ENCODE measurements at places on chromosomes 2 and 18. TPM values are rescaled to one million over a fixed set of nuclear protein-coding genes. Genes with fewer than 3 reads are reported as not detected.

The IL36A gene
- polyA plus RNA-seq: not detected

The COL4A4 gene
- 0.46 TPM for polyA plus RNA-seq

The NETO1 gene
- polyA plus RNA-seq: 0.16 TPM

The DAW1 gene
- 1.5 TPM for polyA plus RNA-seq

The PKDCC gene
- polyA plus RNA-seq: 37.4 TPM

The OR6B2 gene
- polyA plus RNA-seq: not detected

The CTAGE1 gene
- polyA plus RNA-seq: not detected

The CNGA3 gene
- 0.64 TPM for polyA plus RNA-seq

The ZDBF2 gene
- 23.4 TPM for polyA plus RNA-seq

The MYO5B gene
- 0.42 TPM for polyA plus RNA-seq

The SPP2 gene
- not detected for polyA plus RNA-seq

The KCNE4 gene
- polyA plus RNA-seq: not detected

The ACTG2 gene
- polyA plus RNA-seq: 0.67 TPM

The ATP6V1C2 gene
- 0.64 TPM for polyA plus RNA-seq

The REG3A gene
- polyA plus RNA-seq: not detected

The RGPD3 gene
- polyA plus RNA-seq: 0.74 TPM

The C2orf92 gene
- polyA plus RNA-seq: 10.7 TPM

The SERPINB11 gene
- polyA plus RNA-seq: not detected

The TCF7L1 gene
- polyA plus RNA-seq: 0.14 TPM

The STARD6 gene
- polyA plus RNA-seq: not detected

The TNFAIP6 gene
- polyA plus RNA-seq: not detected

The PLA2R1 gene
- polyA plus RNA-seq: 0.94 TPM

The CCDC102B gene
- 8.7 TPM for polyA plus RNA-seq

The HAAO gene
- not detected for polyA plus RNA-seq

The AQP12B gene
- not detected for polyA plus RNA-seq

The SCYGR4 gene
- not detected for polyA plus RNA-seq

The TMEFF2 gene
- polyA plus RNA-seq: 29.1 TPM

The LRP1B gene
- polyA plus RNA-seq: 12.7 TPM

The RGPD4 gene
- 0.26 TPM for polyA plus RNA-seq

The APOB gene
- not detected for polyA plus RNA-seq

The CLIP4 gene
- 10.2 TPM for polyA plus RNA-seq

The MSH6 gene
- polyA plus RNA-seq: 48.5 TPM

The GREB1 gene
- polyA plus RNA-seq: 24.5 TPM

The CCDC68 gene
- polyA plus RNA-seq: 0.30 TPM

The RFX8 gene
- polyA plus RNA-seq: not detected

The LBX2 gene
- not detected for polyA plus RNA-seq

The TXNDC2 gene
- polyA plus RNA-seq: 0.41 TPM

The BCL11A gene
- 44.0 TPM for polyA plus RNA-seq

The RIT2 gene
- polyA plus RNA-seq: 1.1 TPM

The ANKAR gene
- polyA plus RNA-seq: 7.4 TPM

The KLHL29 gene
- 48.4 TPM for polyA plus RNA-seq
